ENCODE measurements at places on chromosomes 6 and 20.

DNA sequence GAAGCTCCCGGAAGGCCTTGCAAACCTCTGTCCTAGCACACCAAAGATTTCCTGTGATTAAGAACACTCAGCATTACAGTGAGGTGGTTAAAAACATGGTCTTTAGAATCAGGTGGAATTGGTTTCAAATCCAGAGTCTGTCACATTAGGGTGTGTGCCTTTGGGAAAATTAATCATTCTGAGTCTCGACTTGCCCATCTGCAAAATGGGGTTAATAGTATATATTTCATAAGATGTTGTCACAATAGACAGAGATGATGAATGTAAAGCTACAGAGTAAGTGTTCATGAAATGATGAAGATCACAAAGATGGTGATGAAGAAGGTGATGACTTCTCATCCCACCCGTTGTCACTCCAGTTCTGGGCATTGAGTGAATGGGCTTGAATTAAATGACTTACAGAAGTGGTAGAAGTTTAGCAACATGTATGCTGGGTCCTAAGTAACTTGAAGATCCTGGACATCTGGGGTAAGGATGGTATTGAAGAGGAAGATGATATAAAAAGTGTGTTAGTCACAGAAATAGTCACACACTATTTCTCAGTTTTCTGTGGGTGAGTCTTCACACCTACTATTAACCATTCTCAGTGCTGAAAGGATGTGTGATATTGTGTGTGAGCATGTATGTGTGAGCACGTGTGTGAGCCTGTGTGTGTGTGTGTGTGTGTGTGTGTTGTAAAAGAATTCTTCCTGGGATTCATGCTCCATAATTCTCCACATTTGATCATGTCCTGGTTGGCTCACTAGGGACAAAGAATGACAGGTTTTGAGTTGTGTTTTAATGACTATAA, 28.0 kb upstream of the NEDD9 start:
- no peak for DNase-seq

DNA sequence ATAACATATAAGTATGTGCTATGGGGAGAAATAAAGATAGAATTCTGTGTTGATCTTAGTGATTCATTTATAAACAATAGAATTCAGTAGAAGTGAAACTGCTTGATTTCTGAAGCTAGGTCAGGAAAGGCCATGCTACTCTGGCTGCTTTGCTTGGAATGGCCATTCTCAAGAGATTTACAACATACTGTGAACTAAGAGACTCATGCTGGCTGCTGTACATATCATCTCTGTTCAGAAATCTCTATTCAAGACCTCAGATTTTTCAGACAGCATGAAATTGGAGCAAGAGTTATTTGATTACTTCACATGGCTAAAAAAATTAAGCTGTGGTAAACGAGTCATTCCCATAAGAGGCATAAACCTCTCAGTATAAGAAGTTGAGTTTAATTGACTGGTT, 662.6 kb downstream of the BCKDHB start:
- no peak for DNase-seq

DNA sequence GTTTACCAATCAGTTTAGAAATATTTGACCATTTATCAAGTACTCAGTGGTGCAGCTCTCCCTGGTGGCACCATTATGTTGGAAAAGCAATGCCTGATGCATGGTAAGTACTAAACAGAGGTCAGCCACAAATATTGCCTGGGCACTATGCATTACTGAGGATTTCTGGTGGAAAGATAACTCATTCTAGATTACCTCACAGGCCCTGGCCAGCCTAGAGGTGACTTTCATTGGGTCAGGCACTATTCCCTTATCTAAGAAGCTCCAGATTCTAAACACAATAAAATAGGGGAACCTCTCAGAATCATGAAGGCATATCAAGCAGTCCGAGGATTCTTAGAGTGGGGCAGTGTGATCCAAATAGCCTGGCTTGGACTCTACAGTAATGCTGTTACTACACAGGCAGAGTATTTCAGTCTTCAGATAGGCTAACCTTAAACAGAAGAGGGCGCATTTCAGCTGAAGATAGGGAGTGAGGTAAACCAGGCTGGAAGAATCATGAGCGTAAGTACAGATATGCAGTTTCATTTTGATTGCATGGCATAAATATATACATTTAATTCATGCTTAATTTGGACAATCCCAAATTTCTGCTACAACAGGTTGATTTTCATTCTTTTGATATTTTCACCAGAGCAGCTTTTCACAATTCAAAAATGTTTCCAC, 12.1 kb downstream of the LGSN start:
- no peak for DNase-seq

GRCh38 chr6:74114428-74114827, 418.4 kb downstream of the CD109 start:
- no peak for DNase-seq

- DNase-seq, result no peak
Observed at GRCh38 chr6:39268721-39269120, 39.4 kb upstream of the KCNK5 start.

GRCh38 chr6:141783585-141783984, 349.1 kb upstream of the GJE1 start:
- DNase-seq, result no peak

GRCh38 chr6:75480425-75480824, 13.2 kb downstream of the FILIP1 start:
- DNase-seq, result no peak

DNA sequence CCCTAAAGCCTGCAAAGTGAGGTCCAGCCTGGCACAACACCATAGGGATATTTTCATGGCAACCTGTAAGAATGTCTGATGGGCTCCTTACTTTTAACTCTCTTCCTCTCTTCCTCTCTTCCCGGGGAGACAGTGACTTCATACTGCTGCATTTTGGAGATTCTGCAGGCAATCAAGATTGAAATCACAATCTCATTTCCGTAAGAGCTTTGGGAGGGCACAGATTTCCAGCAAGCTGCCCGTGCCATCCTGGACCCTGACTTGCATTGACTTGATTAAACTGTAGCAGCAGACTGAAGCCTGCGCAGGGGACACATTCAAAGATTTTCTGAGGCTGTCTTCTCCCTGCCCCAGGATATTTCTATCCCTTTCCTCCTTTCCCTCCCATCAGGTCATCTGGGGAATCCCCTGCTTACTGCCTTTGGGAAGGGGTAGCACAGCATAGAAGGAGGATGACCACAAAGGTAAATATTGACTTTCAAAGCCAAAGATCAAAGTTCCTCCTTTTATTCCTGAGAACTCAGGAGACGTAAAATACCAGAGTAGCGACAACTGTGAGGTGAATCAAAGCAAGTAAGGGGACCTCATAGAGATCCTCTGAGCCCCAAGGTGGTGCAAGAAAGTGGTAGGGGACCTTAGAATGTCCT, 504.0 kb upstream of the ARID1B start:
- no peak for DNase-seq

DNA sequence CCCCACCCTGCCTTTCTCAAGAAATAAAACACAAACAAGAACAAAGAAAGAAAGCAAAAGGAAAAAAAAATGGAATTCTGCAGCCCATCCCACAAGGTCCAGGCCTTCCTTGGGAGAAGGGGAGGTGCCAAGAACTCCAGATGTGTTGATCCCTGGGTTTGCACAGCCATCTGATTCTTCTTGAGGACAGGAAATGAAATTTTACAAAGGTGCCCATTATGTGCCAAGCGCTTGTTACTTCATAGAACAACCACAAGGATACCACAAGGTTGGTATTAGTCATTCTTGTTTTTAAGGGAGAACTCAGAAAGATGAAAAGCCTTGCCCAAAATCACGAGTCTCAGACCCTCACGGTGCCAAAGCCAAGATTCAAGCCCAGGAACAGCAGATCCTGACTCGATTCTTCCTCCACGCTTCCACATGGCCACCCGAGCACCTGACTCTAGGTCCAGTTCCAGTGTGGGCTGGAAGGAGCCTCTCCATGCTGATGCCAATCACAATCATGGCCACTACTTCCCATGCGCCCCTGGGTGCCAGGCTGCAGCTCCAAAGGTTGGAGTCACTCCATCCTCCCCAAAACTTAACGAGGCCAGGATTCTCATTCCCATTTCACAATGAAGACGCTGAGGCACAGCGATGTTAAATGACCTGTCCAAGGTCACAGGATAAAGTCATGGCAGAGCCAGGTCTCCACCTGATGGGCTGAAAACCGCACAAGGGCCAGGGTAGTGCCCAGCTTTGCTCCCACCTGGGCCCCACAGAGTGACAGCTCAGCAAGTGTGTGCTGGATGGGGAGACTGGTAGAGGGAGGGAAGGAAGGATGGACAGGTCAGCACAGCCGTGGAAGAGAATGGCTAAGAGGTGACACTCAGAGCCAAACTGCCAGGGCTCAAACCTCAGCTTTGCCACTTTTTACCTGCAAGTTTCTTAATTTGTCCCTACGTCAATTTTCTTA, 66.7 kb upstream of the TOP1 start:
- DNase-seq, result no peak

GRCh38 chr6:160462551-160463109, 114.5 kb downstream of the SLC22A3 start:
- DNase-seq, result no peak

- no peak for DNase-seq
Observed at GRCh38 chr20:7924692-7925091, 15.6 kb downstream of the HAO1 start.

DNA sequence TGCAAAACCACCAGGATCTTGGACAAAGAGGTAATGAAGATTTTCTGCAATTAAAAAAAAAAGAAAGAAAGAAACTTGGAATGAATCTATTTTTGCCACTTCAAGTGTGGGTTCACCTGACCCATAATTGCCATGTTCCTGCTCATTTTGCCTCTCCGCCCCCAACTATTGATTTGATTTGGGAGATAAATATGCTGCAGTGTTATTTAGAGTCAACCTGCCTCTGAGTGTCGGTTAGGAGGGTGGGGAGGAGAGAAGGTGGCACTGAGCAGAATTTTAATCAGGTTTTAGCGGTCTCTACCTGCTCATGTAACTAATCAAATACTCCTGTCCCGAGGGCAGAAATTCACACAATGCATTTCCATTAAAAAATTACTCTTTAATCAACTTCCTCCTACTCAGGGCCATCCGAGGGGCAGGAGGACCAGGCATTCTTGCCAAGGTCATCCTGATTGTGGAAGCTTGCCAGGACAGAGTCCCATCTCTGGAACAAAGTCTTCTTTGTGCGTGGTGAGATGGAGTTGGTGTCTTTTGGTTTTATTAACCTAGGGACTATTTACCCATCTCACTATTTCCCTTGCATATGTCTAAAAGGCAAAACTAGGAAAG, 300.1 kb downstream of the CDH26 start:
- DNase-seq, result no peak

DNA sequence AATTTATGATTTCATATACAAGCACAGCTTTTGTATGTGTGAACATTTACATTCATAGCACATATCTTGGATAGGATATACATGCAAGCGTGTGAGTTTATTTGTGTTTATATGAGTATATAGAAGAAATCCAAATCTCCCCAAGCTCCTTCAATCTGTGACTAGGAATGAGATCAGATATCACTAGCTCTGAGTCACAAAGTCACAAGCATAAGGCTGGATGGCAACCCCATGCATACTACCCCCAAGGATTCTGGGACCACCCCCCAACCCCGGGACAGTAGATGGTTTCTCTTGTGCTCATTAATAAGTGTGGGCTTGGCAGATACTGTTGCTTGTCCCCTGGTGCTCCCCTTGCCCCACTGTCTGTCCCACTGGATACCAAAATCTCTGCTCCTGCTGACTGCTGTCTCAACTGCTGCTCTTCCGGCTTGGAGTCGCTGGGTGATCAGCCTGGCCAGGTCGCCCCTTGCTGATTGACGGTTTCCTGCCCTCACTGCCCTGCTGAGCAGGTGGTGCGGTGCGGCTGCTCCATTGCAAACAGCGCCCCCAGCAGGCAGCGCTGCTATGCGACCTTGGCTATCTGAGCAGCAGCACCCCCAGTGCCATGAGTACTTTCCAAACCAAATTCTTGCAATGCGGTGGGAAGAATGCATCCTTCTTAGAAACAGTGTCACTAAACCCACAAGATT, 279.4 kb downstream of the CD83 start:
- no peak for DNase-seq

GRCh38 chr20:33812152-33812849, 1.2 kb downstream of the CHMP4B start:
- no peak for DNase-seq

GRCh38 chr20:56518721-56519398, 5.7 kb upstream of the FAM209A start:
- DNase-seq, result no peak

Data from cortex of kidney (tissue), 1 donor.